Immature natural killer cell (primary cell): ENCODE measurements at places on chromosomes 13 and 19. TPM values are rescaled to one million over a fixed set of nuclear protein-coding genes. Genes with fewer than 3 reads are reported as not detected.

- no peak for DNase-seq
These were observed 28.5 kb downstream of the SAFB start for GRCh38 chr19:5651361-5651760.

DNA sequence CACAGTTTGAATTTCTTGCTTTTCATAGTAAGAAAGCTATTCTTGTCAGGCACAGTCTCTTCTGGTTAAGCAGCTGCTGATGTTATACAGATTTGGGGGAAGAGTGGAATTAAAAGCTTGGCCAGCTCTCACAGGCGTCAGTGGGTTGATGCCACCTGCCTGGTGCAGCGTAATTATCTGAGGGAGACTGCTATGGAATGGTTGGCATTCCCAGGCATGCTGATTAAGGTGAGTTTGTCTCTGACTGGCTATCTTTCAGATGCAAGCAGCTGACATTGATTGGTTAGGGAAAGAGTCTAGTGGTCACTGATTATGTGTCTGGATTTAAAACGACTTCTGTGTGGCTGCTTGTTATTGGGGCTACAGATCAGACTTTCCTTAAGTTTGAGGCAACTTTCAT is 948.4 kb downstream of the UQCRFS1 start:
- DNase-seq = no peak

GRCh38 chr19:12596927-12597548 is 13.6 kb downstream of the ZNF490 start:
- no peak for DNase-seq

DNA sequence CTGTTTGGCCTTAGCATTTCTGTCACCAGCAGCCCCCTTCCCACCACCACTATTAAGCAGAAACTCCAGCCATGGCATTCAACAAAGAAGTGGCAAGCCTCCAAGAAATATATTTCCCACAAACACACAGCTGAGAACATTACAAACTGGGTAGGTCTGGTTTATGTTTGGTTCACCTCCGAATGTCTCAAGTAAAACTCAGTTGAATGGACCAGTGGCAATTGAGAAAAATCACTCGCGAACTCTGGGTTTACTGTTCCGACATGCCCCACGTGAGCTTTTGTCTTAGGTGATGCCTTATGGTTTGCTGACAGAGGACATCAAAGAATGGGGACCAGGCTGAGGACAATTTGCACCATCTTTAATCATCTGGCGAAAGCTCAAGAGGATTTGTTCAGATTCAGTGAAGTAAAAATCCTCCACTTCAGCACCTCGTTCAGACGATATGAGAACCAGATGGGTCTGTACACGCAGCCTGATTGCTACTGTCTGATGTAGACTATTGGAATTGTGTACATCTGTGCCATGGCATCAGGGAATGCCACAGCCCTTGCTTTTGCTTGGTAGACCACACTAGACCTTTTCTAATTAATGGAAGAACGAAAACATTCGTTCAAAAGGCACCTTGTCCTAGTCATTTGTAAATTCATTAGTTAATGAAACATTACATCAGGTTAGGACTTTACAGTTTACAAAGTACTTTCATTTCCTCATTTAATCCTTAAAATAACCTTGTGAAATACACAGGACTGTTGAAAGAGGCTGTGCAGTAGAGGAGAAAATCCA is 59.4 kb downstream of the SLC10A2 start:
- DNase-seq = no peak

DNA sequence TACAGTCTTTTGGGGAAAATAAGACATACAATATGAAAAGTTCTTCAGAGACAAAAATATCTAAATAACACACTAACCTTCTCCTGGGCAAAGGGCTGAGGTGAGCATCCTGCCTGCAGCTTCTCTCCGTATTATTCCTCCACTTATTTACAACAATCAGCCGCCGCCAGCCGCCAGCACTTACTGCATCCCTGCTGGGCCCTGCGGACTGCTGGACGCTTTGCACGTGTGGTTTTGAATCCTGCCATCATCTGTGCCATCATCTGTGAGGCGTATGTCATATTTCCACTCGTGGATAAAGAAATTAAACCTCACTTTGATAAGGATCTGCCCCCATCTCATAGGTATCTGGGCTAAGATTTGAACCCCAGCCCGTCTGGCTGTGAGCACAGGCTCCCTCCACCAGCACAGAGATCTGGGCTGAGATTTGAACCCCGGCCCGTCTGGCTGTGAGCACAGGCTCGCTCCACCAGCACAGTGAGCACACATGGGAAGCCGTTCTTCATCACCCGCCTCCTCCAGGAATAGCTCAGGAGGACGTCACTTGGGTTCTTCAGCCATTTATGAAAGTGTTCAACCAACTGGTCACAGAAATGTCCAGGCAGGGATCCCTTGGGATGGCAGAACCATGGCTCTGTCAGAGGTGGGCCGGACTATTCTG is 35.2 kb upstream of the TUBGCP3 start:
- DNase-seq = no peak

GRCh38 chr19:2330255-2330631 is 1.8 kb downstream of the SPPL2B start:
- DNase-seq = no peak

GRCh38 chr19:5460748-5461147 is 5.5 kb downstream of the ZNRF4 start:
- DNase-seq = no peak

GRCh38 chr13:112467236-112467635 is 91.1 kb downstream of the SPACA7 start:
- no peak for DNase-seq

GRCh38 chr19:46698395-46699321 is 18.3 kb downstream of the PRKD2 start:
- DNase-seq = no peak

DNA sequence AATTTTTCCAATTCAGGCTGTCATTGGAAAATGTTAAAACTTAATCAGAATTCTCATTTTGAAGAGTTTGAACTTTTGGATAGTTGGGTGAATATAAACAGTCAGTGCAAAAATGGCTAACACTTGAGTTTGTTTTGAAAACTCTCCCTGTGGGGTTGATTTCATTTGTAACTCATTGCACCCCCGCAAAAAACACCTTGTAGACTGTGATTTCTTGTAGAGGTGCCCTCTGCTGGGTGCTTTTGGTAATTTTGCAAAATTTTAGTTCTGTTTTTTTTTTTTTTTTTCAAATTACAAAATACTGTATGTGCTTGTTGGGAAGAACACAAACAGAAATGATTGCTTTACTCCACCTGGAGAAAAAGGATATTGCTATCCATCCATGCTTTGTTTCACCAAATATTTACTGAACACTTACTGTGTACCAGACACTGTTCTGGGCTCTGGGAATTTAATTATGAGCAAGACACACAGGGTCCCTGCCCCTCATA is 28.2 kb upstream of the GPI start:
- peak; percentile 40 for DNase-seq

GRCh38 chr19:11984986-11985385 is 20.1 kb downstream of the ZNF763 start:
- peak; percentile 6 for DNase-seq

LILRB3 gene
- polyA plus RNA-seq = 0.59 TPM

SYNGR4 gene
- not detected for polyA plus RNA-seq

CFAP97D2 gene
- polyA plus RNA-seq = 0.40 TPM
